GM13977 (cell line): ENCODE measurements at places on chromosomes 3 and 15.
A peak's percentile ranks its signal among the peaks of the same experiment; 100 is the strongest.

DNA sequence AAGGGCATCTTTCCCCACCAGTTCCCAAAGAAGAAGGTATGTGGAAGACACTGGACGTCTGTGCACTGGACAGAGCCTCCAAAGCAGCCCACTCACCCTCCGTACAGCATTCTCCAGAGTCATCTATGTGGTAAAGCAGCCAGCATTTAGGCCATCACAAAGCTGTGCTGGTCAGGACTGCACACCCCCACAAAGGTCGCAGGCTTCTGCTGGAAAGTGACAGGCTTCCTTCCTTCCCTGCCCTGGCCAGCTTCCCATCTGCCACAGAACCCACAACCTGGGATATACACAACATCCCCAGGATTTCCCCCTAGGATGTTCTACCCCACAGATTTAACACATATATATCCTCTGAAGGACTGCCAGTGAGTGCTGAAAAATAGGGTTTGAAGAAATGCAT lies 64.6 kb upstream of the GALNT15 start:
- no peak for DNase-seq

- no peak for DNase-seq
Measured at GRCh38 chr3:31407665-31408064, 125.1 kb upstream of the STT3B start.

DNA sequence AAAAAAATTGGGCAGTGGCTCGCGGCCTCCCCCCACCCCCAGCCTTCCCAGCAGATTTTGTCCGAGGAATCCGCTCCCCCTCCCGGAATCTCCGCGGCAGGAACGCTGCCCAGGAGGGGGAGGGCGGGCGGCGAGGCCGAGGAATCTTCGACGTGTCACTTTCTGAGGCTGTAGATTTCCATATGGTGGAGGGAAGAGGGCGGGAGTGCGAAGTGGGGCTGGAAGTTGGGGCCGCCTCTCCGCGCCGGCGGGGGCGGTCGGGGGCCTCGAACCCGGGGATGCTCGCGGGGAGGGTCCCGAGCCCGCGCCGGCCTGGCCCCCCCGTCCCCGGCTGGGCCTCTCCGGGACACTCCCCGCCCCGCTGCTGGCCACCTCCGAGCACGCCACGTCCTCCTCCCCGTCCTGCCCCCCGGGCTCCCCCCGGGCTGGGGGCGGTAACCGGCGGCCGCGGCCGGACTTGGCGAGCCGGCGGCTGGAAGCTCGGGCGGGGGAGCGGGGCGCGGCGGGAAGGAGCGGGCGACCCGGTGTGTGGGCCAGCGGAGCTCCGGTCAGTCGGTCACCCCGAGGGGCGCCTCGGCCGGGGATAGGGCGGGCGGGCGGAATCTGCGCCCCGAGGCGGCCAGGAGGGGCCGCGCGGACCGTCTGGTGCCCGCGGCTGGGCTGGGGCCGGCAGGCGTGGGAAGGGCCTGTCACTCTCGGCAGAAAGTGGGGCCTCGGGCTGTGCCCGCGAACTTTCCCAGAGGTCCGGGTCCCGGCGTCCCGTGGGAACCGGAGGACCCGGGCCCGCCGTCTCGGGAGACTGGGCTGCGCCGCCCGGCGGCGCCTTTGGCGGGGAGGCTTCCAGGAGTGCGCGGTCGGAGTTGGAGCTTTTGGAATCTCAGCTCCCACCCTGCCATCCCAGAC lies 951 bp downstream of the FNDC3B start:
- peak; percentile 79 for DNase-seq

GRCh38 chr3:123152687-123153086 lies 49.1 kb upstream of the SEC22A start:
- DNase-seq: no peak

- no peak for DNase-seq
Measured at GRCh38 chr15:68618394-68618793, 39.6 kb downstream of the CORO2B start.

- DNase-seq: no peak
Measured at GRCh38 chr3:99242271-99242670, 340.8 kb upstream of the DCBLD2 start.

- no peak for DNase-seq
Measured at GRCh38 chr15:84944311-84944710, 37.3 kb upstream of the PDE8A start.

GRCh38 chr15:25767356-25768151 lies 95.6 kb downstream of the ATP10A start:
- DNase-seq: no peak

DNA sequence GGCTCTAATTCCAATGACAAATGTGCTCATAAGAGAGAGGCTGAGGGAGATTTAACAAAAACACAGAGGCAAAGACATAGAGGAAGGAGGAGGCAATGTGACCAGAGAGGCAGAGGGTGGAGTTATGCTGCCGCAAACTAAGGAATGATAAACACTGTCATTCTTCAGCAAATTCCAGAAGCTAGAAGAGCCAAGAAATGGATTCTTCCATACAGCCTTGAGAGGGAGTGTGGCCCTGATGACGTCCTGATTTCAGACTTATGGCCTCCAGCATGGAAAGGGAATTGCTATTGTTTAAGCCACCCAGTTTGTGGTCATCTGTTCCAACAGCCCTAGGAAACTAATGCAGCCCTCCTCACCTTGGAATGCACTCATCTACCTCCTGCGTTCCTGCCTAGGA lies 30.5 kb downstream of the CD47 start:
- no peak for DNase-seq

GRCh38 chr3:111506435-111506834 lies 35.6 kb upstream of the CD96 start:
- no peak for DNase-seq
